ENCODE measurements at places on chromosomes 4 and X.

DNA sequence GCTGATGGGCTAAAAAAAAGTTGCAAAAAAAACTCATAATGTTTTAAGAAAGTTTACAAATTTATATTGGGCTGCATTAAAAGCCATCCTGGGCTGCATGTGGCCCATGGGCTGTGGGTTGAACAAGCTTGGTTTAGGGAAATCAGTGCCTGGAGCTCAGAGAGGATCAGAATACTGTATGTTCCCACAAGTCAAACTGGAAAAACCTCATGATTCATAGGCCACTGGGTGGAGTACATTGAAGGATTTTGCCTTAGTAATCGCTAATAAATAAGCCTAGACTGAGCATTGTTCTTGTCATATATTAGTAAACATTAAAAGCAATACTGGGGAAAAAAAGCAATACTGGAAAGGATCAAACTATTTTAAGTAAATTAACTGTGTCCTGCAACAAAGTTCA lies 246.3 kb upstream of the TAPT1 start:
- no peaks in the 10 kb centered on the region for H3K27me3 ChIP-seq
- DNase-seq = no peak
- no peaks in the 10 kb centered on the region for H3K4me1 ChIP-seq
- no peak overlapping the region for H3K4me3 ChIP-seq
- H3K36me3 ChIP-seq = no peaks in the 10 kb centered on the region

DNA sequence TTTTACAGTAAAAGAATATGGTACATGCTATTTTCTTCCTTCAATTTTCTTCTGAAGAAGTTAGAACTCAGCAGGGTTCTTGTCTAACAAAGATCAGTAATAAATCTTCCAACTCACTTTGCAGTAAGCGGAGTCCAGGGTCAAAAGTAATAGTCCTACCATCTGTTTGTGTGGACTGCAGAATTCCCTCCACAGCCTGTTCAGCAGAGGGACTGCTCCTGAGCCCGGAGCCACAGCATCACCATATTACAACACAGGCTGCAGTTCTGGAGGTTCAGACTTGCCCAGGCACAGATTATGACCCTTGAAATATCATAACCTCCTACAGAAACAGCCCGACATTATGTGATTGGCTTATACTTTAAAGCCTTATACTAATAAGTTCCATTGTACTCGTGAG lies 10.3 kb downstream of the FHDC1 start:
- H3K27me3 ChIP-seq = no peaks in the 10 kb centered on the region
- H3K27ac ChIP-seq = no peak overlapping the region
- no peaks in the 10 kb centered on the region for H3K36me3 ChIP-seq
- no peak for DNase-seq
- no peaks in the 10 kb centered on the region for H3K4me1 ChIP-seq

DNA sequence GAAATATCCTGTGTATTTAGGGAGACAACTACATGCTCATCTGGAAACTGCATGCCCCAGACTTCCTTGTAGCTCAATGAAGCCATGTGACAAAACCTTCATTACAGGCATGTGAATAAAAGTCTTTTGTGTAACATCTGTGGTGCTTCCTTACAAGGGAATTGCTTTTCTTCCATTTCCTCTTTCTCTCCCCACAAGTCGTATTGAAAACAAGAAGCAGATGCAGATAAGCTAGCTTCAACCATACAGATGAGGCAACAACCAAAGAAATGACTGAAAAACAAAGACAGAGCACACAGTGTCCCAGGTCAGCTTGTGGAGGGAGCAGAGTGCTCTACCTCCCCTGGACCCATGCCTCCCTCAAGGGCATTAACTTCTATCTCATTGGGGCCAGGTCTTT lies 115.8 kb upstream of the INPP4B start:
- no peaks in the 10 kb centered on the region for H3K4me1 ChIP-seq
- H3K4me3 ChIP-seq = no peak overlapping the region

GRCh38 chrX:112643721-112644120 lies 36.0 kb downstream of the LHFPL1 start:
- DNase-seq = no peak
- H3K27ac ChIP-seq = no peak overlapping the region
- H3K27me3 ChIP-seq = no peaks in the 10 kb centered on the region
- H3K36me3 ChIP-seq = no peaks in the 10 kb centered on the region

DNA sequence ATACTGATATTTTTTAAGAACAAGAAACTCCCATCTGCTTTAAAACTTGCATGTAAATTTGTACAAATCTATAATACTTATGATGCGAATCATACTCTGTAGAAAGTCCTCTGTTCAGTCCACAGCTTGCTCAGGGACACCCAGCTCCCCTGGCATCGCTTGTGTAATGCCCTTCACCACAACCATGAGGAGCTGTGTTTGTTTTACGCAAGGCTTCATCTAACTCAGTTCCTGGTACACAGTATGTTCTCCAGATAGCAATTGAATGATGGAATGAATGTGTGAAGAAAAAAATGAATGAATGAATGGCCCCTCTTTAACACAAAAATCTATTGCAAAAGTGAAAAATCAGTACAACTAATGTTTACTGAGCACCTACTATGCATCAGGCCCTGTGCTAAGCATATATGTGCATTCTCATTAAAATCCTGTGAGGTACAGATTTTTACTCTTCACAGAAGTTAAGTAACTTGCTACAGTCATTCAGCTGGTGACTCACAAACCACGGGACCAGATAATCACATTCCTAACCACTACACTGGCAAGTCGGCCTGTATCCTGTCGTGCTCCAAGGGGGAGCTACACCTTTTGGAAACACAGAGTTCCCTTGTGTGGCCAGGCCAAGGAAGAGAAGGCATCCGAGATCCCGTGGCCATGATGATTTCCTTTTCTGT lies 58.7 kb upstream of the KDR start:
- H3K27ac ChIP-seq = no peak overlapping the region
- no peak overlapping the region for H3K4me3 ChIP-seq

DNA sequence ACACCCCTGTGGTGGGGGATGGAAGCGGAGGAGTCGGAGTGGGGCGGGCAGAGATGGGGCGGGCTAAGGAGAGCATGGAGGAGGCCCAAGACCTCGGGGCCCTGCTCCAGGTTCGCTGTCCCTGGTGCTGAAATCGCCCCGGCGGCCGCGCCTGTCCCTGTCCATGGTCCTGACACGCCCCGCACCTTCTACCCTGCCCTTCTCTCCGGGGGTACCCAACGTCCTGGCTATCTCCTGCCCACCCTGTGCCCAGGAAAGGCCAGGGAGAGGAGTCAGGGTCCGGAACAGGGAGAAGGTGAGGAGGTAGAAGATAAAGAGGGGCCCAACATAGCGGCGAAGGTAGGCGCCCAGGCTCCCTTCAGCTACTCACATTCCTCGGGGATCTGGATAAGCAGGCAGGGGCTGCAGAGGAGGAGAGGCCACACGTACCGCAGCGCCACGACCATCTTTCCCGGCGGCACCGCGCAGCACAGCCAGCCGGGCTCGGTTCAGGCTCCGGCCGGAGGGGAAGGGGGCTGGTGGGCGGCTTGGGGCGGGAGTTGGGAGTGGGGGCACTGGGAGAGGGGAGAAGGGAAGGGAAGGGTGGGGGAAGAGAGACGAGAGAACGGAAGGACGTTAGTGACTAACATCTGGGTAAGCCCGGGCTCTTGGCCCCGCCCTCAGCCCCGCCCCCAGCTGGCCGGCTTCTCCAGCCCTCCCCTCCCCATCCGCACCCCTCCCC lies 10.4 kb downstream of the L1CAM start:
- no peak for DNase-seq
- H3K4me1 ChIP-seq = no peaks in the 10 kb centered on the region
- no peaks in the 10 kb centered on the region for H3K27me3 ChIP-seq

GRCh38 chrX:149937871-149938426 lies 342 bp downstream of the EOLA2 start:
- H3K4me3 ChIP-seq = peak overlapping the region; percentile 52
- DNase-seq = no peak
- H3K4me1 ChIP-seq = no peaks in the 10 kb centered on the region
- no peaks in the 10 kb centered on the region for H3K27me3 ChIP-seq
- H3K27ac ChIP-seq = peak overlapping the region; percentile 96

DNA sequence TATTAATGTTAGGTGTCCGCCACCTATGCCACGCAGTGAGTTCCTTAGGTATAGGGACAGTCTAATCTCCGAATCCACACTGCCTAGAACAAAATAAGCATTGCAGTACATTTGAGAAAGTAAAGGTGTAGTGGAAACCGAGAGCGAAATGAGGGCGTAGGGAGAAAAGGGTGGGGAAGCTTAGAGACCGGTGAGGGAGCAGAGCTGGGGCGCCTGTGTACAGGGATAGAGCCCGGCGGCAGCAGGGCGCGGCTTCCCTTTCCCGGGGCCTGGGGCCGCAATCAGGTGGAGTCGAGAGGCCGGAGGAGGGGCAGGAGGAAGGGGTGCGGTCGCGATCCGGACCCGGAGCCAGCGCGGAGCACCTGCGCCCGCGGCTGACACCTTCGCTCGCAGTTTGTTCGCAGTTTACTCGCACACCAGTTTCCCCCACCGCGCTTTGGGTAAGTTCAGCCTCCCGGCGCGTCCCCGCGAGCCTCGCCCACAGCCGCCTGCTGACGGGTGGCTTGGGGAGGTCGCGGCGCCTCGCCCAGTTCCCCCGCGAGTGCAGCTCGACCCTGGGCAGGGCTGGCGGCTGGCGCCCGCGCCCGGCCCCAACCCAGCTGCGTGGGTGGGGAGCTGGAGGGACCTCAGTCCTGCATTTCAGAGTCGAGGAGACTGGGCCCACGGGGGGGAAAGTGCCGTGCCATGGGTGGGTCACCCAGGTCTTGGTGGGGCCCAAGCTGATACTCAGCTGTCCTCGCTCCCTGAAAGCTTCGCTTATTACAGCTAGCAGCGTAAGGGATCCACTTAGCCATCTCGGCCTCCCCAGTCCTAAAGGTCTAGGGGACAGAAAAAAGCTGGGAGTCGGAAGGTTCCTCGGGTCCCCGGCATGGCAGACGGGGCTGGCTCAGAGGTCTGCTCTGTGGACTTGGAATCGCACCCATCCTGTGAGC lies at the start of gene ANXA3:
Gene ANXA3, plus strand, starts transcription at position 351 of the 932 bp plus-strand sequence. CDS start 2,704 bp downstream, outside the sequence.
- peak within 1 kb of the TSS; percentile 76 for H3K4me3 ChIP-seq
- H3K27ac ChIP-seq = peak within 1 kb of the TSS; percentile 19
- H3K36me3 ChIP-seq = no peaks in the 10 kb centered on the region

- H3K4me1 ChIP-seq = no peaks in the 10 kb centered on the region
- H3K27ac ChIP-seq = no peak overlapping the region
- H3K4me3 ChIP-seq = no peak overlapping the region
- no peaks in the 10 kb centered on the region for H3K27me3 ChIP-seq
These were observed 219.7 kb upstream of the FGF13 start for GRCh38 chrX:138931212-138931611.

DNA sequence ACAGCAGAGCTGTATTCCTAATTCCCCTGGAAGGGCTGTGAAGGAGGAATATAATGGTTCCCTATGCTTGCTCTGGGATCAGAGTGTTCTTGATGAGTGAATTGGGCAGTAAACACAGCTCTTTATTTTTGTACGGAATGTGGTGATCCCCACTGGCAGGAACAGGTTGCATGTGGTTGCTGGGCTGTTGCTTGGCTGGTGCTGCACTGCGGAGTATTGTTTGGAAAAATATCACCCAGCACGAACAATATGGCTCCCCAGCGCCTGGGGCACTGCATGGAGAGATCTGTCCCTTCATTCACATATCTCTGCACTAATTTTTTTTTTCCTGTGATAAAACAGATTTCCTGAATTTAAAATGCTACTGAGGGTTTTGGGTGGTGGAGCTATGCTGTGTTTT lies 119.7 kb downstream of the MGST2 start:
- H3K4me1 ChIP-seq = no peaks in the 10 kb centered on the region
- no peak overlapping the region for H3K4me3 ChIP-seq
- no peak for DNase-seq
- no peaks in the 10 kb centered on the region for H3K36me3 ChIP-seq
- no peaks in the 10 kb centered on the region for H3K27me3 ChIP-seq

- no peaks in the 10 kb centered on the region for H3K27me3 ChIP-seq
- no peak overlapping the region for H3K4me3 ChIP-seq
- DNase-seq = no peak
- H3K27ac ChIP-seq = no peak overlapping the region
- peaks cover 94% of the 10 kb centered on the region for H3K36me3 ChIP-seq
- H3K4me1 ChIP-seq = no peaks in the 10 kb centered on the region
These were observed 29.8 kb downstream of the PIGG start for GRCh38 chr4:528835-529234.

- H3K27ac ChIP-seq = no peak overlapping the region
- H3K4me1 ChIP-seq = no peaks in the 10 kb centered on the region
- DNase-seq = no peak
- no peak overlapping the region for H3K4me3 ChIP-seq
- no peaks in the 10 kb centered on the region for H3K36me3 ChIP-seq
These were observed 51.9 kb upstream of the DCTD start for GRCh38 chr4:182968917-182969650.

GRCh38 chrX:39616098-39616729 lies 481.5 kb downstream of the BCOR start:
- no peak overlapping the region for H3K4me3 ChIP-seq
- H3K27me3 ChIP-seq = no peaks in the 10 kb centered on the region
- no peaks in the 10 kb centered on the region for H3K4me1 ChIP-seq
- no peak overlapping the region for H3K27ac ChIP-seq

DNA sequence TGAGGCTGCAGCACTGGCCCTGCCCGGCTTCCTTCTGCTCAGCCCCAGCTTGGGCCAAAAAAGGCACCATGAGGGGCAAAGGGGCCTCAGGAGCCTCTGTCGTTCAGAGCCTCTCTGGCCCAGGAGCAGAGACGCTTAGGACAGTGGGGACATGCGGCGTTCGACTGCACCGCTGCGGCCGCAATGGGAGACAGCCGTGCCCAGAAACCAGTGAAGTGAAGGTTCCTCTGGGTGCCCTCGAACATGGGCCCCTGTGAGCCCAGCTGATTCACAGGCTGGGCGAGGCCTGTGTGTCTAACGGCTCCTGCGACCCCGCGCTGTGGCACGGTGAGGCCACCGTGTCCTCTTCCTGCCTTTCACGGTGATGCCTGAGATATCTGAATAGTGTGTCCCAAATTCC lies 235.0 kb downstream of the AFAP1 start:
- no peak overlapping the region for H3K4me3 ChIP-seq
- H3K27ac ChIP-seq = no peak overlapping the region
- H3K4me1 ChIP-seq = no peaks in the 10 kb centered on the region
- H3K36me3 ChIP-seq = no peaks in the 10 kb centered on the region
- H3K27me3 ChIP-seq = no peaks in the 10 kb centered on the region

GRCh38 chrX:5681159-5681558 lies 547.5 kb downstream of the NLGN4X start:
- DNase-seq = no peak
- H3K27me3 ChIP-seq = no peaks in the 10 kb centered on the region
- no peaks in the 10 kb centered on the region for H3K36me3 ChIP-seq
- H3K4me3 ChIP-seq = no peak overlapping the region
- H3K27ac ChIP-seq = no peak overlapping the region

DNA sequence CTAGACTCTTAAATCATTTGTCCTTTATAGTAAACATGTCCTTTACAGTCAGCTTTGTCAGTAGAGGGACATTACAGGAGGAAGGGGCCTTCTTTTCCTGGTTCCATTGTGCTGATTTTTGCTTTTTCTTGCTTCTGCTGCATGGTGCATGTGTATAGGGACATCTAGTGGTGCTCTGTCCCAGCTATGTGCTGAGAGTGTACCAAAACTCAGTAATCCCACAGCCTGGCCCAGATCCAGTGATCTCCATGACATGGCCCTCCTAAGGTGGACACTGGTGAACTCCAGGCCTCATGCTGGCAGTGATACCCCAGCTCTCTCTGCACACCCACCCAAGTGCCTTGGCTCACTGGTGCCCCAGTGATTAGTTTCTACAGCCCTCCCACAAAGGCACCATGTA lies 45.2 kb downstream of the MAGEB17 start:
- H3K36me3 ChIP-seq = no peaks in the 10 kb centered on the region
- no peaks in the 10 kb centered on the region for H3K4me1 ChIP-seq
- H3K27ac ChIP-seq = no peak overlapping the region
- no peak overlapping the region for H3K4me3 ChIP-seq

- H3K27me3 ChIP-seq = no peaks in the 10 kb centered on the region
- H3K4me1 ChIP-seq = no peaks in the 10 kb centered on the region
- no peak overlapping the region for H3K27ac ChIP-seq
- no peaks in the 10 kb centered on the region for H3K36me3 ChIP-seq
- H3K4me3 ChIP-seq = no peak overlapping the region
These were observed 29.3 kb downstream of the DCAF8L2 start for GRCh38 chrX:27619459-27619858.

Data from ascending aorta (tissue), 2 donors.